ENCODE measurements at places on chromosomes 7 and 10.
A peak's percentile ranks its signal among the peaks of the same experiment; 100 is the strongest.

- peak; percentile 91 for DNase-seq
Observed at GRCh38 chr10:78952686-78953085, 116.1 kb upstream of the ZMIZ1 start.

- DNase-seq, result no peak
Observed at GRCh38 chr10:119090026-119090795, 9.6 kb upstream of the EIF3A start.

DNA sequence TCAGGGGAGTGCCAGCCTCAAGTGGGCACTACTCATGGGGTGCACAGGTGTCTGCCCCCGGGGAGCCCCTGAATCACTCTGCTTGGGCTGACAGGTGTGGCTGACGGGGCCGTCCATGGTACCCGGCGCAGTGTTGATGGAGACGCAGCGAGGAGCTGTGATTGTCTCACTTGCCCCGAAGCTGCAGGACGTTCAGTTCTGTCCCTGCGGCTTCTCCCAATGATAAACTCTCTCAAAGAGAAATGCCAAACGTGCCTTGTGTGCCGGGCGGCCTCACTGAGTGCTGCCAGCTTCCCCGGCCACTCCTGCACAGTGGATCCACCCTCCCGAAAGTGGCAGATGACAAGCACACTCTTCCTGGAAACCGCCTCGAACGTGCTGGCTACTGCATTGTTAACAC is 203.2 kb downstream of the DNAJB6 start:
- no peak for DNase-seq

GRCh38 chr7:93147363-93147762 is 822 bp downstream of the SAMD9L start:
- no peak for DNase-seq

DNA sequence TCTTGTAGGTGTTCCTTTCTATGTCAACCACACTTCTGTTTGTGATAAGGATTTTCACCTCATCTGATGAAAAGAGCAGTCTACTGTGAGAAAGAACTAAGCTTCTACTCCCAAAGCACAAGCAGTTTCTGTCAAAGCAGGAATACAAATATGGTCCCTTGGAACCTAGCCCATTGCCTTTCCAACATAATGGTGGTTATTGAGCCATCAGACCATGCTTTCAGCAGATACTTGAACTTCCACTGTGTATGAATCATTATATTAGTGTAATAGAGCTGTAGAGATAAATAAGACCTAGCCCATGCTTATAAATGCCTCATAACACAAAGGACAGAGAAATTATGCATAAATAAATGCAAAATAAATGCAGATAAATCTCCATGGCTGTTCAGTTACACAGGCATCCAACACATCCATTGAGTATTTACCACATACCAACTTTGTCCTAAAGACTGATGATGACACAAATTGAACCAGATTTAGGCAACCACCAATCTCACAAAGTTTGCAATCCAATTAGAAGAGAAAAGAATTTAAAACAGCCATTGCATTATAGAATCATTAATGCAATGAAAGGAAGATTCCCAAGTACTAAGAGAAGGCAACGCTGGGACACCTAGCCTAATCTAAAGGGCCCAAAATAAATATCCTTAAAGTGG is 729.4 kb upstream of the C7orf33 start:
- DNase-seq, result peak; percentile 0

DNA sequence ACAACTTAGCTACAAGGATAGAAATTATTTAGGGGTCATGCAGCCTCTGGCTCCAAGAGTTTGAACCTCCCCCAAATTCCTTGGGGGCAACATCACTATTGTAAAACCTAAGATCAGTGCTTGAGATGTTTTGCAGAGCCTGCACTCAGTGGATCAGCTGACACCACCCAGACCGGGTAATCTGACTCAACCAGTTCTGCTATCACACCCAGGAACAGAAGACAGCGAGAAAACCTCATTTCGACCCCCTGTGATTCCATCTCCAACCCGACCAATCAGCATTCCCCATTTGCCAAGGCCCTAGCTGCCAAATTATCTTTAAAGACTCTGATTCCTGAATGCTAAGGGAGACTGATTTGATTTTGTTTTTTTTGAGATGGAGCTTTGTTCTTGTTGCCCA is 5.2 kb downstream of the TACR2 start:
- no peak for DNase-seq

DNA sequence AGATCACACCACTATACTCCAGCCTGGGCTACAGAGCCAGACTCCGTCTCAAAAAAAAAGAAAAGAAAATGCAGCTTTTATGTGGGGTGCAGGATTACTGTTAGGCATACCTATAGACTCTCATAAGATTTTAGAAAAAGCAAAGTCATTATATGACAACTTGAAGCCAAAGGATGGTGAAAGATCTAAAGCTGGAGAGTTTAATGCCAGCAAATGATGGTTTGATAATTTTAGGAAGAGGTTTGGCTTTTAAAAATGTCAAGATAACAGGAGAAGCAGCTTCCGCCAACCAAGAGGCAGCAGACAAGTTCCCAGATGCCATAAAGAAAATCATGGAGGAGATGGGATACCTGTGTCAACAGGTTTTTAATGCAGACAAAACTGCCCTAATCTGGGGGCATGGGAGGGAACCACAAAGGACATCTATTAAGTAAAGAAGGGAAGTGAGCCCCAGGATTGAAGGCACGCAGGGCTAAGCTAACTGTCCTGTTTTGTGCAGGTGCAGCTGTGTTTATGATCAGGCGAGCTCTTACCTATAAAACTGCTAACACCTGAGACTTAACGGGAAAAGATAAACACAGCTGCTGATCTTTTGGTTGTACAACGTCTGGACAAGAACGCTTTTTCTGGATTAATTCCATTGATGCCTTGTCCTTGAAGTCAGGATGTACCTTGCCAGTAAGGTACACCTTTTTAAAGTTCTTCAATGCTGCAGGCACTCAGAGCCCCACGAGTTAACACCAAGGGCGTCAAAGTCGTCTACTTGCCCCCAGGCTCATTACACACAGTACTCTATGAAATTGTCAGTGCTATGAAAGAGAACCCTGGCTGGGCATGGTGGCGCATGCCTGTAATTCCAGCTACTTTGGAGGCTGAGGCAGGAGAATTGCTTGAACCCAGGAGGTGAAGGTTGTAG is 10.5 kb upstream of the ANKRD61 start:
- DNase-seq, result no peak

GRCh38 chr10:109114579-109114978 is 808.7 kb downstream of the XPNPEP1 start:
- DNase-seq, result no peak

- DNase-seq, result no peak
Observed at GRCh38 chr10:3791974-3792633, 7.1 kb upstream of the KLF6 start.

GRCh38 chr7:128099204-128099671 is 68.0 kb upstream of the LRRC4 start:
- no peak for DNase-seq

- no peak for DNase-seq
Observed at GRCh38 chr10:67587771-67588170, 108.2 kb downstream of the CTNNA3 start.

DNA sequence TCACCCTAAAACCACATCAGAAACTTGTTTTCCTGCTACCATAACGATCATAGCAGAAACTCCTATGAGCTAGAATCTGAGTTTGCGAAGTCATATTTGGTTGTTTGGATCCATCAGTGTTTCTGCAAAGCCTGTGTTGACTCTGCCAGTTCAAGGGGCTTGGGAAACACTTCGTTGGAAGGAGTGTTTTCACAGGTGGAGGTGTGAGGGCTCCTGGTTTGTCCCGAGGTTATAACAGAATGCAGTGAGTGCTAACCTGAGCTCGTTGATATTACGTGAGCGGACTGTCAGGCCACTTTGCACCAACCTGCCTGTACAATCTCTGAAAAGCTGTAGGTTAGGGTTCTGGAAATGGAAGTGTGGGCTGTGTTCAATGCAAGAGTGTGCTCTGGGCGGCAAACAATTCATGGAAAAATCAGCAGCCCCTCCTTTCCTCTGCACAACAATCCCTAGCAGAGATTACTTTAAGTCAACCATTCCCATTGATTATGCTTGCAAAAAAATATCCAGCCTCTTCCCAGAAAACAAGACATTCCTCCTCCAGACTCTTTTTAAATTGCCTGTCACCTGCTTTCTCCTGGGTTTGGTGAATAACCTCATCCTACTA is 622.0 kb downstream of the TYW1 start:
- peak; percentile 5 for DNase-seq

GRCh38 chr7:159103382-159104187 is 41.1 kb downstream of the VIPR2 start:
- DNase-seq, result no peak

DNA sequence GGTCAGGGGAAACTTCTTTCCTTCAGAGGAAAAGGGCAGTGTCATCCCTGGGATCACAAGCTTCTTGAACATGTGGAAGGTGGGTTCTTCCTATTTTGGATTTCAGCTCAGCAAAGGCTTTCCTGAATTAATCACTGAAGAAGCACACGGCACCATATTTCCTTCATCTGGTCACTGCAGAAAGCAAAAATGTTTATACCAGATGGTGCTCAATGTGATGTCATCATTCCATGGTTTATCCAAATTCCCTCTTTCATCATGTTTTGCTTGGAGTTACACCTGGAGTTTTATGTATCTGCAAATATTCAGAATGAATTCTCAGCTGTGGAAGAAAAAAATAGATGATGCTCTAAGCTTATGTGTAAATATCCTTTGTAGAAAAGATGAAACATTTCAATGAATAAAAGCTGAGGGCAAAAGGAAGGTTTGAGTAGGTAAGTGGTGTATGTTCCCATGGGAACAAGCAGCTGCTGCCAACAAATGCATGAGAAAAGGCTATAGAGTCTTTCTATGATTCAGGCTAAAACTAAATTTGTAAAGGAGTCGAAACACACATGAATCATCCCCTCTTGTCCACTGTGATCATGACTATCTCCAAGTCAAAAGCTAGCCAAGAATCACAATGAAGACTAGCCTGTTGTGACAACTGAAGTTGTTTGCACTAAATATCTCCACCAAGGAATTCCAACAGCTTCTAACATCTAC is 26.9 kb upstream of the BPGM start:
- DNase-seq, result peak; percentile 79

GRCh38 chr7:64183126-64183742 is 23.8 kb upstream of the ZNF735 start:
- DNase-seq, result no peak
